ENCODE measurements at places on chromosomes 16 and 17.

GRCh38 chr17:1123921-1124715, 55.7 kb downstream of the ABR start:
- no peak for DNase-seq

- DNase-seq = no peak
These were observed 9.2 kb downstream of the NACA2 start for GRCh38 chr17:61581611-61582349.

DNA sequence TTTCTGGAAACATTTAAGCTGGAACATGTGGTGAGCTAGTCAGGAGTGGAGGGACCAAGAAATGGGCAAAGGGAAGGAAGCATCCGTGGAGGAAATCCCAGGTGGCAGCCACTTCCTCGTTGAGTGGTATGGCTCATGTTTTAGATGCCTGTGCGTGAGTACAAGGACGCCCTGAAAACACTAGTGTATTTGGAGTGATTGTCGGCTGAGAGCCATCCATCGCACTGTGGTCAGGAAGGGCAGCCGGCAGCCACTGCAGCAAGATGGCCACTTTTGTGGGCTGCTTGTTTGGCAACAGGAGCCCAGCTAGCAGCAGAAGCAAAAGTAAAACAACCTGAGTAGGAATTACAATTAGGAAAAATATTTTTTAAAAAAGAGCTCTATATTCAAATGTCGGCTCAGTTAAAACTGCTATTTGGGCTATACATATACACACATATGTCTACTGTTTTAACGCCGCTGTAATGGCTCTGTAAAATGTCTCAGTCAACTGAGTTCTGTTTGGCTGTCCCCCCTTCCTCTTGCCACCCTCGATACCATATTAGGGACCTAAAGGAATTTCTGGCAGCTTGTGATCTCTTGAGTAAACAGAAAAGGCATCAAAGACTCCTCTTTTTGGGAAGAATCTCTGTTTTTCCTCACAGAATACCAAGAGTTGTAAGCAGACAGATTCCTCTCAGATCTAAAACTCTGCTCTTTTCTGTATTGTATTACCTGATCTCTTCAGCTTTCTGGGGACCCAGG, 39.2 kb downstream of the BRD7 start:
- no peak for DNase-seq

DNA sequence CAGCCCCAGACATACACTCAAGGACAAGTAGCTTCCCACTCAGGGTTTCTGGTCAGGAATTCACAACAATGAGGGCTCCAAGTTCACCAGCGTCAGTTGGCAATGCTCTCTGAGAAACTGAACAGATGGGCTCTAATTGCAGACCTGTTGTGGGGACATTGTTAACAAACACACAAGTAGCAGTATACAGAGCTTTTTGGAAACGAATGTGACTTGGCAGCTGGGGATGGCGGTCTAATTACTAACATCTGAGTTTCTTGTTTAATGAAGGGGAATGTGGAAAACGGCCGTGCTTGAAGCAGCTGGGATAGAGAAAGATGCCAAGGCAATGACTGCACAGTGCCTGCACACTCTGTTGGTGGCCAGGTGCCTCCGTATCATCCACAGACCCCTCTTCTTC, 316.1 kb upstream of the IRX3 start:
- no peak for DNase-seq

GRCh38 chr16:65312795-65313194, 190.9 kb upstream of the CDH11 start:
- DNase-seq = no peak

DNA sequence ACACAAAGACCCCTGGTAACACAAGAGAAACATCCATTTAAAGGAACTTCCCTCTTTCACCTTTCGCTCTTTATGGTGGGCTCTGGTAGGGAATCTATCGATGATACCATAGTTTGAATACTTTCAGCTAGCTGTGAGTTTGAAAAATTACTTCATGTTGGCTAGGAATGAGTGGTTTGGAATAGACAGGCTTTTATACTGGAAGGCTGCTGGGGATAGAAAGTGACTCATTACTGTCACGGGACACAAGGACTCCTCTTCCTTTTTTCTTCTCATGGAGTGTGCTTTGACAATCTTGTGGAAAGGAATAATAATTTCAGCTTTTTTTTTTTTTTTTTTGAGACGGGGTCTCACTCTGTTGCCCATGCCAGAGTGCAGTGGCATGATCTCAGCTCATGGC, 76.9 kb downstream of the CYB561 start:
- no peak for DNase-seq

DNA sequence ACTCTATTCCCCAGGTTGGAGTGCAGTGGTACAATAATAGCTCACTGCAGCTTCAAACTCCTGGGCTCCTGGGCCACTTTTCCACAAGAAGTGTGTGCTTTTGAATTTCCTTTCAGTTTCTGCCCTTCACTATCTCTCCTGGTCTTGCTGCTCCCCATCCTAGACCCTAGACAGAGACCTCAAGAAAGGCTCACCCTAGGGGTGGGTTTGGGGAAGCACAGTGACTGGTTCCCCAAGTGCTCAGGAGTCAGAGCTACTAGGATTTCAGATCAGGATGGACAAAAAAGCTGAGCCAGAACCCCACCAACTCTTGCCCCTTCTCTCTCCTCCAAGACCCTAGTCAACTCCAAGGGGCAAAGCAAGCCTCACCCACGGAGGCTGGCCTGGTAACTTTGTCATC, 1.6 kb upstream of the SEBOX start:
- DNase-seq = no peak

DNA sequence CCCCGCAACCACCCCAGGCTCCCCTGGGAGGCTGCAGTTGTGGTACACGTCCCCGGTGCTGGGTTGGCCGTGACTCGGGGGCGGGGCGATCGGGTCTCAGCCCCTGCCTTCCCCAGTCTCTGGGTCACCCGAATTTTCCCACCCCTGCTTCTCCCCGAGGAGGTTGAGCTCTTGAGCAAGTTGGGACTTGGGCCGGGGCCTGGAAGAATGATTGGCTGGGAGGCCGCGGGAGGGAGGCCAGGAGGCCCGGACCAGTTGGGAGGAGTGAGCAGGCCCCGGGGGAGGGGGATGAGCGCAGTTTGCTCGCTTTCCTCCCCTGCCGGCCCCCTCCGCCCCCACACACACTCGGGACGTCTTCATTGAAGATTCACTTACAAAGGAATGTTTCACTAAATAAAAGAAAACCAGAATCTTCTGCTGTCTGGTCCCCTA, 4.5 kb upstream of the HEXIM1 start:
- no peak for DNase-seq

Measured in NCI-H187 treated with DMSO at 0.1 percent for 48 hours (cell line).